Jurkat, Clone E6-1 (cell line): ENCODE measurements at places on chromosomes 4 and X.
A peak's percentile ranks its signal among the peaks of the same experiment; 100 is the strongest.

- no peak for DNase-seq
Measured at GRCh38 chr4:1331591-1332353, 15.2 kb upstream of the UVSSA start.

GRCh38 chr4:158259955-158260575 lies 49.8 kb downstream of the TMEM144 start:
- peak; percentile 18 for DNase-seq

DNA sequence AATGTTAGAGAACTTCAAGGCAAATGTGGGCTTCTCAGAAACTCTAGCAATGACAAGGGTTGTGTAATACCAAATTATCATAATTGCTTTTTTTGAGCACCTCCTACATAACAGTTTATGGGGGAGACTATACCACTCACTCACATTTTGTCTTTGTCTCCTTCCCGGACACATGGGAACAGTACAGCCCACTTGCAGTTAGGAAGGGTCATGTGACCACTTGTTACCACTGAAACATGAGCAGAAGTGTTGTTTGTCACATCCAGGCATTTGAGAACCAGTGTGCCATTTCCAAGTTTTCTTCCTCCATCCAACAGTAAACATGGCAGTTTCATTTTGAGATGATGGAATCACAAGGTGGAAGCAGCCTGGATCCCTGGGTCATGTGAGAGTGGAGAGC lies 6.9 kb downstream of the MAGEA11 start:
- DNase-seq, result no peak

GRCh38 chr4:4659871-4660651 lies 118.2 kb upstream of the STX18 start:
- DNase-seq, result no peak

GRCh38 chrX:125769628-125770027 lies 396.5 kb downstream of the DCAF12L2 start:
- no peak for DNase-seq

DNA sequence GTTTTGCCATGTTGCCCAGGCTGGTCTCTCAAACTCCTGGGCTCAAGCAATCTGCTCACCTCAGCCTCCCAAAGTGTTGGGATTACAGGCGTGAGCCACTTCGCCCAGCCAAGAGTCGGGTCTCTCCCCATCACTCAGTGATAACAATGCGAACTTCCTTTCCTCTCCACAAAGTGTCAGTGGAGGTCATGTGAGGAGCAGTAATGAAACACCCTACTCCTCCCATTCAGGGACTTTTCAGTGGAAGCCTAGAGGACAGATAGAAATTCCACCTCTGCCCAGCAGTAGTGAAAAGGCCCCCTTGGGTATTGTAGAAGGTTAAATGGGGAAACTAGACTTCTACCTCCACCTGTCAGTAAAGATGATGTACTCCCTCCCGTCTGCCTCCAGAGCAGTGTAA lies 141.9 kb upstream of the STK26 start:
- no peak for DNase-seq
